ENCODE measurements at places on chromosomes 5 and 9.

DNA sequence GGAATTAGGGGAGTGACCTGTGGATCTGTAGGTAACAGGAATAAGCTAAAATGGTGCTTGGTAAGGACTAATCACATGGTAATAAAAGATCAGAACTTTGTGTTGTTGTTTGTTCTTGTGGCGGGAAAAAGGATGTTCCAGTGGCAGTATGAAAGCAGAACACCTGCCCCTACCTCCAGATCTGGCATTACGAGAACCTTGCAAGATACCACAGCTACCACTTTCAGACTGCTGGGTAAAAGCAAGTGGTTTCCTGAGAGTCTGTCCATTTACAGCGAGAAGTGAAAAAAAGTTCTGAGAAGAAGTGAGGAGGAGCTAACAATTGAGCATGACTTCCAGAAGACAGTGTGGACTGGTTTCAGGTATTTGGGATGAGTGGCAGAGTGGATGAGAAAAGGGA is 252.5 kb downstream of the TLE4 start:
- no peak for DNase-seq

DNA sequence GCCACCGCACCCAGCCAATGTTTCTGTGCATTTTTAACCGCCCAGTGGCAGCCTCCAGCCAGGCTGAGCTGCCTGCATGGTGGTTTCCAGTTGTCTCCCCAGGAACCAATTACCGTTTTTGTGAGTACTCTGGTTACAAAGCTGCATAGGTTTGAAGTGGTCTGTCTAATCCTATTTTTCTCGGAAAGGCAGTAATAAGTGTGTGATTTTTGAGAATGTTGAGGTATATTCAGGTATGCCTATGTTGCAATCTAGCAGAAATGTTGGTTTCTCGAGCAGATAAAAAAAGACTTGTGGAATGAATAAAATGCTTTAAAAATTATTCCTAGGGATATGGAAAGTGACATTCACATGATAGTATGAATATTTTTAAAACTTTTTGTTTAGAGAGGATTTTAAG is 41.5 kb upstream of the ANKH start:
- DNase-seq: no peak

- no peak for DNase-seq
Observed at GRCh38 chr5:24923400-24923799, 278.6 kb upstream of the CDH10 start.

DNA sequence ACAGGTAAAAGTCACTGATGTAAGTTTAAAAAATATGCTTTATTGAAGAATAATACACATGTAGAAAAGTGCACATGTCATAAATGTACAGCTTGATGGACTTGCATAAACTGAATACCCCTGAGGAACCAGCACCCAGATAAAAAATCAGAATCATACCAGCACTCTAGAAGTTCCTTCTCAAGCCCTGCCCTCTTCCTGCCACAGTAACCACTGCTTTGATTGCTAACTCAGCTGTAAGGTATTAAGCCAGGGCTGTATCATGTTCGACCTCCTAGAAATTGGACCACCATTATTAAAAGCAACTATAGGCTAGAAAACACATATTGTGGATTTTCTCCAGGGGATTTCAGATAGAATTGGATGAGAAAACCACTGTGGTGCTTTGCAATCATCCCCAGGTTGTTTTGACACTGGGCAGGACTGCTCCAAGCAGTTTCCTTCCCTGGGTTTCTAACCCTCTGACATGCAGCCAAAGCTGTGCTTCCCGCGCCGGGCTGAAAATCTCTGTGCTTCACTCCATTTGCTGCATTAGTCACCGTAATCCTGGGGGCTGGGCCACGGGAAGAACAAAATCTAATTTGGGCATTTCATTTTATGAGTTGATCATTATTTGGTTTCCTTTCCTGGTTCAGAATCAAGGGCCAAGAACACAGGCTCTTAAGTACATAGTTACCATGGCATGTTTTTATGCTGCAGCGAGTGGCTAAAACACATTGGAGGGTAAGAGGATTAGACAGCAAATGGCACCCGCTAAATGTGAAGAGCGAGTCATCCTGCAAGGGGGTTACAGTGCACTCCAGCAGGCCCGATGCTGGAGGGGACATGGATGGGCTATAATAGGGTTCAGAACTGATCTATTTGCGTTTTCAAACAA is 139.4 kb upstream of the IL12B start:
- DNase-seq: no peak

GRCh38 chr5:173468821-173469251 is 140.6 kb upstream of the STC2 start:
- DNase-seq: no peak

DNA sequence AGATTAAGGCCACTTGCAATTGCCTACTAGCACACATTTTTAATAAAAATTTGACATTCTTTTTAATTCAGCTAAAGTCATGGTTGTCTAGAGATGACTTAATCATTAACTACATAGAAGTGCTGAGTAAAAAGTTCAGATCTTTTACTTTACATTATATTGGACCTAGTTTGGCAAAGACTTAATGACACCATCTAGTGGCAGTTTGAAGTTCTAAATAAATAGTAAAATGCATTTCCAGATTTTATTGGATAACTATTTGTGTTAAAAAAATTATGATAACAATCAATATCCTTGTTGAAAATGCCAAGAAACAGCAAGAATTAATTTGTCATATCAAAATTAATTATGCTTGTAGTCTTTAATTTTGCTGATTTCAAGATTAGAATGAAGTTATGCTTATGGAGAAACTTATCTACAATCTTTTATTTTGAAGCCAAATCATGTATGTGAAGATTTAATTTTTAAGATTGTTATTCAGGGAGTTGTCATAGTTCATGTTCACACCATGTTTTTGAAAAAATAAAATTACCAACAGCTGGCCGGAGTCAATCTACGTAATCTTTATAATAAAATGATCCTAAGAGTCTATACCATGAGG is 69.6 kb upstream of the PJA2 start:
- no peak for DNase-seq

GRCh38 chr5:114201332-114201731 is 160.5 kb upstream of the KCNN2 start:
- DNase-seq: no peak

GRCh38 chr9:89413963-89414638 is 83.8 kb downstream of the SEMA4D start:
- no peak for DNase-seq

- DNase-seq: no peak
Observed at GRCh38 chr9:96494215-96494800, 44.3 kb downstream of the HABP4 start.

- no peak for DNase-seq
Observed at GRCh38 chr5:138276402-138277054, 2.1 kb upstream of the GFRA3 start.

DNA sequence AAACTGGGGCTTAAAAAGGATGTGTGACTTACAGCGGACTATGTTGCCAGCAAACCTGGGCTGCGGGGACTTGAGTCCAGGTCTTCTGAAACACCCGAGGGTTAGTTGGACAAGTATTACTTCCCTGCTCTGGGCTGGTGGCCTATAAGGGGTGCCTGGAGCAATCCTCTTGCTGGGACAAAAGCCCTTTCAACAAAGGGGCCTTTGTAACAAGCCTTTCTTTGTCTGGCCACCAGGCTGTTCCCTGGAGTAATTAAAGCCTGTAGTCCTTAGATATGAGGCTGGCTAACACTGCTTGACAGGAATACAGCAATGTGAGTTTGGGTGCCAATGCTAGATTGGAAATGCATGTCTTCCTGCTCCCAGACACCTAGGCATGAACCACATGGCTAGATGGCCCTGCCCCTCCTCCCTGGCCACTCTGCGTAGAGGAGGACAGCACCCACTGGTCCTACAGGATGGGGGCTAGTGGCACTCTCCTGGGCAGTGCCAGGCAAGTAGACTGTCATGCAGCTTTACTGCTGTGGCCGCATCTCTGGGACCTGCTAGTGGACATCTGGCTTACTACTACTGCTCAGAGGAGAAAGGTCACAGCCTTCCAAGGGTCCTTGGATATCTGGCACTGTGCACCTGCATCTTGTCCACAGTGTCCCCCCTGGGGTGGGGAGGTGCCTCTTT is 343.1 kb downstream of the ZSWIM6 start:
- no peak for DNase-seq

DNA sequence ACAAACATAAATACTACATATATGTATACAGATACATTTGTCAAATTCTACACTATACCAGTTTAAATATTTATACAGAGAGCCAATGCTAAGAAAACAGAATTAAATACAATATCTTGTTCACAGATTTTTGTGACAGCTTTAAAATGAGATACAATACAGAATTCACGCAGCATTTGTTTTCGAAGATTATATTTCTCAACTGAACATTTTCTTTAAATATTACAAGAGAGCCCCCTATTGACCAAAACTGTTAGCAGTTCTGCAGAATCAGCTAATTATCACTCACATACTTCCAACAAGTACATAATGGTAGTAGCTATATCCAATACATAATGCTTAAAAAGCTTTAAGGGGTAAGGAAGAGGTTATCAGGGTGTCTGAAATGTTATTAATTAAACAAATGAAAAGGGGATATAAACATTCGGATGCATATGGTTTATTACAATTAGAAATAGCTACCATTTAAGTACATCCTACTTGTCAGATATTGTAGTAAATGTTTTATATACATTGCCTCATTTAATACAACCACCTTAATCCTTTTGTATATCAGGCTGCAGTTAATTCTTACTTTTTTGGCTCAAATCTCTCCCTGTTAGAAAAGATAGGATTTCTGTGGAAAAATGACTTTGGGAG is 31.7 kb downstream of the ZDHHC21 start:
- no peak for DNase-seq

GRCh38 chr9:116432051-116432450 is 255.1 kb upstream of the TRIM32 start:
- DNase-seq: no peak

GRCh38 chr5:97657239-97657638 is 474.2 kb upstream of the RIOK2 start:
- DNase-seq: no peak

DNA sequence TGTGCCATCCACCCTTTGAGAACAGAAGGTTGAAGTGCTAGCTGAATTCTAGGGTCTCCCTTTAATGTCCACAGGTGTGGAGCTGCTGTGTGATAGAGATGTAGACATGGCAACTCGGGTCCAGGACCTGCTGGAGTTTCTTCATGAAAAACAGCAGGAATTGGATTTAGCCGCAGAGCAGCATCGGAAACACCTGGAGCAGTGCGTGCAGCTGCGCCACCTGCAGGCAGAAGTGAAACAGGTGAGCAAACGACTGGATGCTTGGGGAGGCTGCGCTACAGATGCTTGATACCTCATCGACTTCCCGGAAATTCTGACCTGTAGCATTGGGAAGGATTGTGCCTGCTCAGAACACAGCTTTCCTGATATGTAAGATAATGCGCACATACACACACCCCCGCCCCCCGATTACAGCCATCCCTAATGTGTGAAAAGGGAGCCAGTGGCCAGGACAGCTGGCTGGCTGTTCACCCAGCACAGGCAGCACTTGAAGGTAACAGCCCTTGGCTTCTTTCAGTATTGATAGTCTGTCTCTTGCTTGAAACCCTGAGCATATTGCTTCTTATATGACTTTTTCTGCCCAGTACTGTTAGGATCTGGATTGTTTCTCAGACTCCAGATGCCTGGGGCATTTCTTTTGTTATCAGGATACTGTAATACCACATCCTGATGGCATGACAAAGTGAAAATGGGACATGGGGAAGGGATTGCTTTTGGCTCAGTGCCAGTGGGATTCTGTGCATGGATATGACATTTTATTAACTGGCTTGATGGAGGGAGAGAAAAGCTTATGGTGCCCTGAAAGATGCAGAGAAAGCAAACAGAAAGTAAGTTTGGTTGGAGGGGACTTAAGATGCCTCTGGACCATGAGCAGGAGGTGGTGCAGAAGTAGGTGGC is 216.8 kb upstream of the OTULINL start:
- no peak for DNase-seq

DNA sequence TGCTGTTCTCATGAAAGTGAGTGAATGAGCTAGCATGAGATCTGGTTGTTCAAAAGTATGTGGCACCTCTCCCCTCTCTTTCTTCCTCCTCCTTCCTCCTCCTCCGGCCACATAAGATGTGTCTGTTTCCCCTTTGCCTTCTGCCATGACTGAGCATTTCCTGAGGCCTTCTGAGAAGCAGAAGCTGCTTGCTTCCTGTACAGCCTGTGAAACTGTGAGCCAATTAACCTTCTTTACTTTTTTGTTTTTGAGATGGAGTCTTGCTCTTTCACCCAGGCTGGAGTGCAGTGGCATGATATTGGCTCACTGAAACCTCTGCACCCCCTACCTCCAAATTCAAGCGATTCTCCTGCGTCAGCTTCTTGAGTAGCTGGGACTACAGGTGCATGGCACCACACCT is 6.1 kb downstream of the S100Z start:
- DNase-seq: no peak

- DNase-seq: no peak
Observed at GRCh38 chr5:140075371-140075770, 32.3 kb upstream of the NRG2 start.

- no peak for DNase-seq
Observed at GRCh38 chr5:157390133-157390532, 69.9 kb upstream of the NIPAL4 start.

DNA sequence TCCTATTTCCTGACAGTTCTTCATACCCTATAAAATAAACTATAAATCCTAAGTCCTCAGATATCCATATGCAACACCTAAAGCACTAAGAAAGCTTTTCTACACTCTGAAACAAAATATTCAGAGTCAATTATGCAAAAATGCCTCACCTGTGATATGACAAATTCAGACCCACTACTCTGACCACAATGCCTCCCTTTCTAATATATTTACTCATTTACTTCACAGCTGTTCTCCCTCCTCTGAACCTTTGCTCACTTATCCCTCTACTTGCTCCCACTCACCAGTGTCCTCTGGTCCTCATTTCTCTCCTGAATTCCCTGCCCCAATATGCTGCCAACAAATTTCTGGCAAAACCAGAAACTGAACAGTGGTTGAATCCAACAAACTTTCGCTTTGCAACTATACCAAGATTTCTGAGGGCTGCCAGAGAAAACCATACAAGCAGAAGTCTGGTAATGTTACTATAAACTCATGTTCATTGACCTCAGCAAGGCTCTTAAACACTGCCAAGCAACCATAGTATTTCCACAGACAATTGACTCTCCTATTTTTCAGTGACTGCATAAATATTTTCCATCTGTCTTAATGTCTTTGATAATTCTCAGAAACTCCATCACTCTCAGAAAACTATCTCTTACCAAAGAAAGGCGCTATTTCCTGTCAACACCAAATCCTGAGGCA is 7.1 kb downstream of the CCNH start:
- no peak for DNase-seq

DNA sequence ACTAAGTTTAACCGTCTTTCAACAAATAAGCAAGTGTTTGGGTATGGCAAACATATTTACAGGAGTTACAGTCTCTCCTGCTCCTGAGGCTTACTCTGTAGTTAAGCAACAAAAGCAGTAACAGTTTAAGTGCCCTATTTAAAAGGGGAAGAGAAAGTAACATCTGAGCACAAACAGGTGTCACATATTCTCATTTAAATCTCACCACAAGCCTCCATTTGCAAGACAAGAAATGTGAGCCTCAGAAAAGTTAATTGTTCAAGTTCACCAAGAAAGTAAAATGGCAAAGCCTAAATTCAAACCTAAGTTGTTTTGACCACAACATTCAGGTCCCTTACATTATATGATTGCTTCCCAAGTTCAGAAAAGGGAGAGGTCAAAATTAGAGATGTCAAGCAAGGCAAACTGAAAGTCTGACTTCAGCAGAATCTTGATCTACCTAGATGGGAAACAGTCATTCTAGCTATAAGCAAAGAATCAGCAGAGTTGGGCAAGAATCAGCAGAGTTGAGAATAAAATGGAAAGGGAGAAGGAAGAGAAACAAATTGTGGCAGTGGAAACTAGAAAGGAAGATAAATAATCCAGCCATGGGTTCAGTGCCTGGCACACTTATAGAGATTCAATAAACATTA is 93.4 kb downstream of the STRBP start:
- DNase-seq: no peak
